Non-pigmented ciliary epithelial cell (primary cell): ENCODE measurements at places on chromosomes 6 and 20.
A peak's percentile ranks its signal among the peaks of the same experiment; 100 is the strongest.

GRCh38 chr6:148528292-148528691 lies 185.7 kb downstream of the SASH1 start:
- DNase-seq: no peak

DNA sequence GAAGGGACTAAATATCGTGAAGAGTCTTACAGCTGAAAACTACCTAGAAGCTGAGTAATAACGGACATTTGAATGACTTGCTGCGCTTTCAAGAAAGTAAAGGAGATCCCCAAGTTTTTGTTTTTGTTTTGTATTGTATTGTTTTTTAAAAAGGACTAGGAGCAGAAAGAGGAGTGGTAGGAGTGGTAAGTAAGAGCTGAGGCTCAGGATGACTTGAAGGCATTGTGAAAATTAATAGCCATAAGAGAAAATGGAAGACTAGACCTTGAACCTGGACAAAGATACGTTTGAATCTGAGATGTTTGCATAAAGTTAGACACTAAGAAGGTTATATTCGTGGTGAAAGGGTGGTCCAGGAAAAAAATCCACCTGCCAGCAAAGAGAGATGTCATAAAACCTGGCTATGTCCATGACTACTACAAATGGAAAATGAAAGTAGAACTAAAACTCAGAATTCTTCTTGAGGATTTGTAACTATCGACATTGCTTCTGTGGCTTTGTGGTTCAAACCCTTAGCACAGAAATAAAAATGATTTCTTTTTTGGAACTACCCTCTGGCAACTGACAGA lies 824.8 kb upstream of the FLRT3 start:
- no peak for DNase-seq

GRCh38 chr20:47927385-47927851 lies 142.1 kb upstream of the SULF2 start:
- no peak for DNase-seq

- no peak for DNase-seq
Measured at GRCh38 chr20:10357974-10358373, 76.0 kb downstream of the MKKS start.

- DNase-seq: no peak
Measured at GRCh38 chr6:74133073-74133472, 437.1 kb downstream of the CD109 start.

DNA sequence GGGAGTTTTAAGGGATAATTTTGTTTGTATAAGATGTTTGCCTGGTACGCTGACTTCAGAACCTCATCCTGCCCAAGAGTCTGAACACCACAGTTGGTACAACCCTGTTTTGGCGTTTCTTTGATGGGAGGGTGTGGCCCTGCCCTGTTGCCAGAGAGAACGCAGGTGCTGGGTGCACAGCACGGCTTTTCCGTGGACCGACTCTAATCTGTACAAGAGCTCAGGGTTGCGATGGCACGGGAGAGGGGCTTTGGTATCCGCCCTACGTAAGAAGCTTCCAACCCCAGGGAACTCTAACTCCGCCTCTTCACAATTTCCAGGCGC lies 1.3 kb downstream of the CYP24A1 start:
- DNase-seq: no peak

- DNase-seq: no peak
Measured at GRCh38 chr20:22861990-22862389, 173.1 kb upstream of the SSTR4 start.

GRCh38 chr20:388034-388994 lies 7.8 kb downstream of the TRIB3 start:
- no peak for DNase-seq

- no peak for DNase-seq
Measured at GRCh38 chr20:60804918-60805630, 447.0 kb upstream of the CDH4 start.

DNA sequence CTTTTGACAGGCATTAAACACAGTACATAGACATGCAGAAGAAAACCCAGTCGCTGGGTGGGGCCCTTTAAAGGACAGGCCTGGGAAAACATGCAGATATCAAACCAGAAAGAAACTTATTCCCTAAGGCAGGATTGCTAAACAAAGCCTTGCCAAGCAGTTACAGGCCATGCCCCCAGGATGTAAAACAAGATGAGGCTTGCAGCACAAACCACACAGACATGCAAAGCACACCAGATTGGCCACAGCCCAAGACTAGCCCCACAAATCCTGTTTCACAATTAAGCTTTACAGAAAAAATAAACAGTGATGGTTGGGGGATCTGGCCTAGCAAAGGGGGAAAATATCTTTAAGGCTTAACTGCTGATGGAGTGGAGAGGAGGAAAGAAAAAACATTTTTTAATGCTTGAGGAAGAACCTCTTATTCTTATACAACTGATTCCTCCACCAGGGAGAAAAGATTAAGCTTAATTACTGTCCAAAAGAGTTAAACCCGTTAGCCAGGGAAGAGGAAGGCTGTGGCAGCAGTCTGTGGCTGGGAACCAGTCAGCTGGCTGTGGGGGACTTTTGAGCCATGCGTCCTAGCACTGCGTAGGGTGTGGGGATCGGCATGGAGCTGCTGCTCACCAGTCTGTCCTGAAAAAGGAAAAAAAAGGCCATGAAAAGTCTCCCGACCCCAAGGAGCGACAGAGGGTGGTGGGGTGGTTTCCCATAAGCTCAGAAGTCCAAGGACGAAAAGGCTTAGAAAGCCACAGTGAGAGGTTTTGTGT lies 28.4 kb downstream of the COL19A1 start:
- DNase-seq: no peak

GRCh38 chr6:144912474-144912873 lies 627.3 kb downstream of the UTRN start:
- DNase-seq: peak; percentile 70

GRCh38 chr6:1745814-1746213 lies 136.1 kb downstream of the FOXC1 start:
- DNase-seq: no peak
